Activated CD8-positive, alpha-beta T cell treated with anti-CD3 and anti-CD28 coated beads, Interleukin-2, amount 10 ng/mL, durations not matched to agents 7 days and 5 days (primary cell): ENCODE measurements at places on chromosomes 1 and 21. TPM values are rescaled to one million over a fixed set of nuclear protein-coding genes. Genes with fewer than 3 reads are reported as not detected.

DNA sequence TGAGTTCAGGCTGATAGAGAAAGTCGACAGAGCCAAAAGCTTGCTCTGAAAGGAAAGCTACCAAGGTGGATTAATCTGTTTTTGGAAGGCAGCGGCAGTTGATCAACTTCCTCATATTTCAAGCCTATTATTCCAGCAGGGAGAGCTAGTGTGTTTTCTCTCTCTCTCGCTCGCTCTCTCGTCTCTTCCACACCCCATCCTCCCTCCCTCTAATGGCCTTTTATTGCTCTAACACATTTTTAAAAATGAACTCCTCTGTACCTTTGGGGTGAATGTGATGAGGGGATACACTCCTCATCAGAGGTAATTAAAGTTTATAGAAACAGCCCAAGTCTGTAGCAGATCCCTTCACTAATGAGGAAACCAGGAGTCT is 126.4 kb downstream of the CLIC6 start:
- no peak for DNase-seq
- no peaks in the 10 kb centered on the region for H3K4me1 ChIP-seq
- no peaks in the 10 kb centered on the region for H3K27me3 ChIP-seq

DNA sequence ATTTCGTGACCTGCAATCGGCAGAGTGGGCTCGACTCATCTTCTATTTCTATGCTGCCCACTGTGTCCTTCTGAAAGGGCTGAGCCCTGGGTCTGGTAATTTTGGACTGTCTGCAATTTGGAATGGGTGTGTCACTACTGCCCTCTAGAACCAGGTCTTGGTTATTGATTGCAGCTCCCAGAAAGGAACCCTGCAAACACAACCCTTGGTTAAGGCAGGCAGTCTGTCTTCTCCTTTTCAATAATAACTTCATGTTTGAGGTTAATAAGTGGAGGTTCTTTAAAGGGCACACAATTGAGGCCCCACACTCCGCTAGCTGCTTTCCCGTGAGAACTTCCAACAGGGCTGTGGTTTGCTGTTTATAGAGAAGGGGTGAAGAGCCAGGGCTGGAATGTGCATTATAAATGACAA is 79.9 kb upstream of the LYST start:
- DNase-seq: no peak
- H3K36me3 ChIP-seq: no peaks in the 10 kb centered on the region
- H3K27me3 ChIP-seq: no peaks in the 10 kb centered on the region
- H3K27ac ChIP-seq: no peak overlapping the region
- H3K4me3 ChIP-seq: no peak overlapping the region
- peaks cover 13% of the 10 kb centered on the region for H3K4me1 ChIP-seq

- H3K4me1 ChIP-seq: no peaks in the 10 kb centered on the region
- no peaks in the 10 kb centered on the region for H3K27me3 ChIP-seq
- no peak overlapping the region for H3K4me3 ChIP-seq
- H3K36me3 ChIP-seq: no peaks in the 10 kb centered on the region
- H3K27ac ChIP-seq: no peak overlapping the region
- no peak for DNase-seq
Observed at GRCh38 chr1:2470290-2471158, 5.6 kb upstream of the PLCH2 start.

DNA sequence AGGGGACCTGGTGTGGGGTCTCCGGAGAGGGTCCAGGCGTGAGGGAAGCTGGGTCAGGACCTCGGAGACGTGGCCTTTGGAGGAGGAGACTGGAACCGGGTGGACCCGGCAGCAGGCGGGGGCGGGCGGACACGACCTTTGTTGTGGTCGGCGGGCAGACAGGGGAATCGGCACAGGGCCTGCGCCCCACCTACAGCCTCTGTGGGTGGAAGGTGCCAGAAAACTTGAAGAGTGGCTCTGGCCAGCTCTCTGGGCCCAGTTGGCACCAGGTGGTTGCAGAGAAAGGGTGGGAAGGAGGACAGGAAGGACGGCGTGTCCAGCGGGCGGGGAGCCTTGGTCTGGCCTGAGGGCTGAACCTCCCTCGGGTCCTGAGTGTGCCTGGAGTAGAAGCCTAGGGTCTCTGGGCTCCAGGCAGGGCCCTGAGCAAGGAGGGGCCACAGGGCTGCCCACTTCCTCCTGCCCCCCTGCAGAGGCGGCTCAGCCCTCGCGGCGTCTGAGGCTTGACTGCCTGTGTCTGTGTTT is 7.7 kb upstream of the TTLL10 start:
- H3K4me1 ChIP-seq: peaks cover 10% of the 10 kb centered on the region
- H3K27me3 ChIP-seq: peaks cover 3% of the 10 kb centered on the region
- no peaks in the 10 kb centered on the region for H3K36me3 ChIP-seq
- H3K27ac ChIP-seq: no peak overlapping the region

DNA sequence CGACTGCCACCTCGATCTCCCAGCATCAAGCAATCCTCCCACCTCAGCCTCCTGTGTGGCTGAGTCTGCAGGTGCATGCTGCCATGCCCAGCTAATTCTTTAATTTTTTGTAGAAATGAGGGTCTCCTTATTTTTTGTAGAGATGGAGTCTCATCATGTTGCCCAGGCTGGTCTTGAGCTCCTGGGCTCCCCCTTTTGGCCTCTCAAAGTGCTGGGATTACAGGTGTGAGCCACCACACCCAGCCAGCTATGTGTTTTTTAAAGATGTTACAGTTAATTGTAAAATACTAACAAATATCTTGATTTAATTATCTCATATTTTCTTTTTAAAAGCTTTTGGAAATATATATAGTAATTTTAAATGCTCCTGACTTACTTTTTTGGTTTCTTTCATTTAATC is 181.3 kb upstream of the DMRTA2 start:
- no peaks in the 10 kb centered on the region for H3K4me1 ChIP-seq
- DNase-seq: no peak
- no peaks in the 10 kb centered on the region for H3K36me3 ChIP-seq
- H3K4me3 ChIP-seq: no peak overlapping the region

GRCh38 chr1:67339623-67340343 is 32.1 kb downstream of the IL12RB2 start:
- H3K36me3 ChIP-seq: peaks cover 58% of the 10 kb centered on the region
- peak overlapping the region; percentile 1 for H3K4me3 ChIP-seq
- H3K27ac ChIP-seq: peak overlapping the region; percentile 69
- DNase-seq: peak; percentile 50
- peaks cover 82% of the 10 kb centered on the region for H3K4me1 ChIP-seq

- no peak overlapping the region for H3K27ac ChIP-seq
- H3K4me3 ChIP-seq: no peak overlapping the region
- no peaks in the 10 kb centered on the region for H3K36me3 ChIP-seq
Observed at GRCh38 chr1:221888218-221888617, 146.3 kb upstream of the DUSP10 start.

DNA sequence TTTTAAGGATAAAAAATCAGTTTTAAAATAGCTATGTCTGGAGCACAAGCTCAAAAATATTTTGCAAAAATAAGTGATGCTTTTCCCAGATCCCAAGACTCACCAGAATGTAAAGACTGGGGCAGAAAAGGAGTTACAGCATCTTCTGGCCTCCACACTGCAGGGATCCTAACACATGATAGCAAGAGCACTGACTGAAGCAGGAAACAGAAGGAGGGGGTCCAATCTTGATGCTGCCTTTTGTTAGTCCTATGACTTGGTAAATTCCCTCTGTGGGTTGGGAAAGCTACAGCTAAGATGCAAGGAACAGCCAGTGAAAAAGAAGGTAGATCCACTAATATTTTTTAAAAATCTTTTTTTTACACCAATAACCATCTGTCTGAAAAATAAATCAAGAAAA is 54.2 kb upstream of the TNR start:
- no peak overlapping the region for H3K4me3 ChIP-seq
- no peak for DNase-seq
- no peaks in the 10 kb centered on the region for H3K4me1 ChIP-seq

- no peaks in the 10 kb centered on the region for H3K4me1 ChIP-seq
- no peak overlapping the region for H3K4me3 ChIP-seq
- H3K36me3 ChIP-seq: no peaks in the 10 kb centered on the region
- DNase-seq: no peak
Observed at GRCh38 chr21:27171707-27172106, 204.8 kb upstream of the ADAMTS5 start.

DNA sequence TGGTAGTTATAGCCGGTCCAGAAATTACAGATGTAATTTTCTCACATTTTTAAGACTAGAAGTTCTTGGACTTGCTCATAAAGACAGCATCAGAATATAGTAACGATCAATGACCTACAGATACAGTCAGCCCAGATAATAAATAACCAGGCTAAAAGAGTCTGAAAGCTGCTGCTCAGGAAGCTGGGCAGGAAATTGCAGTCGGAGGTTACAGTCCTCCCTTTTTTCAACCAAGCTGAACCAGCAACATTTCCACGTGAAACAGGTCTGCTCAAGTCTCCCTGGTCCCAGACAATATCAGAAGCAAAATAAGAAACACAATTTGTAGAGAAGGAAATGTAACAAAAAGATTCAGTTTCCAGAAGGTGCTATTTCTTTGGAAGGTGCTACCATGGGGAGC is 457.4 kb downstream of the SIPA1L2 start:
- H3K36me3 ChIP-seq: no peaks in the 10 kb centered on the region
- no peak overlapping the region for H3K4me3 ChIP-seq
- H3K4me1 ChIP-seq: peaks cover 4% of the 10 kb centered on the region

DNA sequence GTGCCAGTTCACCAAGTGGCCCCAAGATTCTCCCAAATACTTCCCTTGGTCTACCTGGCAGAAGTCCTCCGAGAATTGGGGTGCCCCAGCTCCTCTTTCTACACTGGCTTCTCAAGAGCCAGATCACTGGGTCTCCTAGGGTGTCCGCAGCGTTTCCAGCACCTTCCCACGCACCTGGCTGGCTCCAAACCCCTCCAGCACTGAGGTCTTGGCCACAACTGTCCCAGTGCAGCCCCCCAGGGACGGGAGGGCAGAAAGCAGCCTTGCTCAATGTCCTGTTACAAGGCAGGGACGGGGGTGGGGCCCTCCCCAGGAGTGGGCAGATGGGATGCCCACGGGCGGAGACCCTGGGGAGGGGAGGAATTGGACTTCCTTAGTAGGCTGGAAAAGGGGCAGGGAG is 1.1 kb downstream of the ECE1 start:
- peak overlapping the region; percentile 82 for H3K4me3 ChIP-seq
- H3K27me3 ChIP-seq: no peaks in the 10 kb centered on the region
- peaks cover 18% of the 10 kb centered on the region for H3K36me3 ChIP-seq
- H3K4me1 ChIP-seq: peaks cover 64% of the 10 kb centered on the region
- no peak for DNase-seq
- no peak overlapping the region for H3K27ac ChIP-seq

GRCh38 chr1:20059847-20060246 is 10.1 kb upstream of the PLA2G5 start:
- no peaks in the 10 kb centered on the region for H3K36me3 ChIP-seq
- H3K4me3 ChIP-seq: no peak overlapping the region
- no peak for DNase-seq
- H3K27ac ChIP-seq: no peak overlapping the region

DNA sequence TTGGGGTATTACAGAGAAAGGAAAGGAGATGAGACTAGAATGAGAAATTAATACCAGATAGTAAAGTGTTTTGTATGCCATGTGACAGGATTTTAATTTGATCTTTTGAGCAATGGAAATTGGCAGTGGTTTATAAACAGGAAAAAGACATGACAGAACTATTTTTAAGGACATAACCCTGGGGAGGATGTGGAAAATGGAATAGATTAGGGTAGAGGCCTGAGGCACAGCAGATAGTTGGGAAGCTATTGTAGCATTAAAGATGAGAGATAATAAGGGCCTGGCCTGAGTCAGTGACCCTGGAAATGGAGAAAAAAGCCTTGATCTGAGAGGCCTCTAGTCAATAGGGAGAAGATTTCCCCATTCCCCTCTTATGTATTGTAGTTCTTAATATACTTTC is 22.1 kb upstream of the KCNA3 start:
- H3K27ac ChIP-seq: no peak overlapping the region
- peaks cover 7% of the 10 kb centered on the region for H3K27me3 ChIP-seq
- peaks cover 4% of the 10 kb centered on the region for H3K4me1 ChIP-seq
- H3K4me3 ChIP-seq: no peak overlapping the region
- no peaks in the 10 kb centered on the region for H3K36me3 ChIP-seq

GRCh38 chr1:26391450-26391849 is 18.9 kb upstream of the ZNF683 start:
- peak; percentile 78 for DNase-seq
- peak overlapping the region; percentile 35 for H3K27ac ChIP-seq
- H3K36me3 ChIP-seq: no peaks in the 10 kb centered on the region
- peaks cover 3% of the 10 kb centered on the region for H3K27me3 ChIP-seq
- no peak overlapping the region for H3K4me3 ChIP-seq
- H3K4me1 ChIP-seq: peaks cover 61% of the 10 kb centered on the region

DNA sequence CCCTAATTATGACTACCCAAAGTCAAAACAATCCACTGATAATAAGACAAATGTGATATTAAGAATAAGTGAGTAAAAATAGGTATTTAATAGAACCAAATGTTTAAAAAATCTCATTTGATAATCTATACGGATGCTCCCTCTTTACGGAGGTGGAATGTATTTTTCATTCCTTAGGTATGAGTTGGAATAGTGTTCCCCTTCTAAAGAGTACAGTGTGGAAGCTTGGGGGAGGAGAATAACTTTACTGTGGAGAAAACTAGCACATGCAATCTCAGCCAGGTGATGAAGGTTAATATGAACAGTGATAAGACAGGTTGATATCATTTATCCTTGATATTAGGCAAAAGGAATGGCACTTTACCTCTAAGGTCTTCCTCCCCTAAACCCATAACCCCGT is 74.6 kb downstream of the GPR88 start:
- no peak overlapping the region for H3K4me3 ChIP-seq
- DNase-seq: no peak
- H3K36me3 ChIP-seq: no peaks in the 10 kb centered on the region
- H3K4me1 ChIP-seq: peaks cover 22% of the 10 kb centered on the region
- no peak overlapping the region for H3K27ac ChIP-seq

DNA sequence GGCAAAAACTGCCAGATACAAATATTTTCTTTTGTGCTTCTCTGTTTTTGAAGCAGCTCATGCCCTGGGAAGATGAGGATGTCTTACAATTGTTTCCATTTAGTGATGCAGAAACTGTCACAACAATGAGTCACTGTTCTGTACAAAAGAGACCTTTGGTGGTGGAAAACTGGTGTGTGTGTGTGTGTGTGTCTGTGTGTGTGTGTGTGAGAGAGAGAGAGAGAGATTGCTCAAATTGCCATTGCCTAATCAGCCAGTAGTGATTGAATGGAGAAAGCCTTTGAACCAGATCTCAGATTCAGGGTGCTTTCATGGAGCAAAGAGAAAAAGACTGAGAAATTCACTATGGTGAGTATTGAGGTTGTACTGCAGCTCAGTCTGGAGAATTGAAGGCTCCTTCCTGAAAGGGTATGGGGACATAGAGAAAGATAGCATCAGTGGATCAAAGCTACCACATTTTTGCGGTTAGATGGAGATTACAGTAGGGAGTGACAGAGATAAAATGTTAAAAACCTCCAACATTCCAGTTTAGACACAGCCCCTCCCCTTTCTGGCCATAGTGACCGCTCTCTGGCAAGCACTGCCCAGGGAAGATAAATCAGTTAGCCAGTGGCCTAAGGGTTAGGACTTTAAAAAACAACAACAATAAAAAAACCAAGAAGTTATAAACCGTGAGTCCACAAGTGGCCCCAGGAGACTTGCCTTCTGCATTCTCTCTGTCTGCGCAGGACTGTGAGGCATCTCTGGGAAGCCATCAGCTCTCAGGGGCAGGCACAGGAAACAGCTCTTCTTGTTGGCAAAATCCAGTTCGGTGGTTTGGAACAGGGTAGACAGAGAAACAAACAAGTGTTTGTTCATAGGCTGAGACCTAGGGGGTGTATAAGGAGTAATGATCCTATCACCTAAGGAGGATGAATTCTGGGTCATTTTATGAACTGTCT is 406.5 kb downstream of the DUSP10 start:
- H3K4me3 ChIP-seq: no peak overlapping the region
- no peaks in the 10 kb centered on the region for H3K4me1 ChIP-seq
- no peak overlapping the region for H3K27ac ChIP-seq
- no peaks in the 10 kb centered on the region for H3K36me3 ChIP-seq

The PPIAL4G gene
- total RNA-seq: 0.66 TPM

The WNT2B gene
- total RNA-seq: not detected

The RBBP5 gene
- 22.0 TPM for total RNA-seq
